ENCODE measurements at places on chromosomes 2 and 18.

- no peak for DNase-seq
Observed at GRCh38 chr18:34959989-34960388, 81.2 kb upstream of the MAPRE2 start.

DNA sequence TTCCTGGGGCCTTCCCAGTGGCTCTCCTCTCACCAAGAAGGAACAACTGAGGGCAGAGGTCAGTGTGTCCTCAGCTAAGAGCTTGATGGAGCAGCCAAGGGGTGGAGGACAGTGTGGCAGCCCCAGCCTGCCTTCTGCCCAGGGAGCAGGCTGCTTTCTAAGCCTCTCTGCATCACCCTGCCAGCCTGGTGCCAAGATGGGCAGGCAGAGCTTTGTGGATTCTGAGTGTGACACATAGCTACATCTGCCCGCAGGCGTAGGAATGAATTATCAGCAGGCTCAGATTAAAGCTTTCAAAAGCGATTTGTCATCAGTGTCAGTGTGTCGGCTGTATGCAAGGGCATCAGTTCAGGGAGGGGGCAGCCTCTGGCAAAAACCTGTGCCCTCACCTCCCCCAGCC, 8.7 kb downstream of the MAL start:
- no peak for DNase-seq

DNA sequence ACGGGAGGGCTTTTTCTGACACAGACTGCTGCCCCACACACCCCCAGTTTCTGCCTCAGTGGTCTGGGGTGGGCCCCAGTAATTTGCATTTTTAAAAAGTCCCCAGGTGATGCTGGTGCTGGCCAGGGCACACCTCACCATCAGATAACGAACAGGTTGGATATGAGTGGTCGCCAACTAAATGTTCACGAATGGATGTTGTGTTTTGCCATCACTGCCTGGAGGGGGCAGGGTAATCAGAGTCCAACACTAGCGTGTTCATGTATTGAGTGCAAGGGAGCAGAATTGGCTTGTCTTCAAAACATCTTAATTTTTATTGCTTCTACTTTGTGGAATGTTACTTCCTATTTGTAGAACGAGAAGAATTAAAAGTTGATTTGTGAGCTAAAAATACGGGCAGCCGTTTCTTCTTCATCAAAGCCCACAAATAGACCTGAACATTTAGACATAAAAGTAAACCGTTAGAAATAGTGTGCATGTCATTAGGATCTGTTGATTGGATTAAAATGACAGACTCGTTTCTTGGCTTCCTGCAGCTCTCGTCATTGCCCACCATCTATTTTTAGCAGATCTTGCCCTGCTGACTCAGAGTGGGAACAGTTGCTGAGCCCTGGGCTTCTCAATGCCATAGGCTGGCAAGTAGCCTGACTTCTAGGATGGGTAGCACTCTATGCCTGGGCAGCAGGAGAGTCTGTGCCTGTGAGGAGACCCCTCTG, 45.2 kb downstream of the NCK2 start:
- DNase-seq: peak; percentile 71

DNA sequence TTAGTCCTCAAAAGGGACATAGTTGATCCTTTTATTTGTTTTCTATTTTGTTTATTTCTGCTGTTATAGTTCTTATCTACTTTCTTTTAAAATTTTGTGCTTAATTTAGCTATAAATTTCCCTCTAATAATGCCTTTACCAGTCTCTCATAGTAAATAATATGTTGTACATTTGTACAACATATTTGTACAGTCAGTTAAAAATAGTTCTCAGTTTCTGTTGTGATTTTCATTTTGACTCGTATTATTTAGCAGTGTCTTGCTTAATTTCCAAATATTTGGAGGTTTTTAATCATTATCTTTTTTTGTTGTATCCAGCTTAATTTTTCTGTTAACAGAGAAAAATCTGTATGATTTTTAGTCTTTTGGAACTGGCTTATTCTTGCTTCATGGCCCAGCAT, 443.6 kb upstream of the TRIB2 start:
- DNase-seq: no peak

GRCh38 chr2:101843048-101843447, 145.5 kb downstream of the MAP4K4 start:
- DNase-seq: no peak

Measured in CD4-positive, alpha-beta T cell treated with Interleukin-2 at 100 ng/mL for 4 hours (primary cell).